ENCODE measurements at places on chromosomes 1 and 21. TPM values are rescaled to one million over a fixed set of nuclear protein-coding genes. Genes with fewer than 3 reads are reported as not detected.

ANKRD35 gene
- total RNA-seq, result 0.81 TPM

RUNX3 gene
- total RNA-seq, result under 0.01 TPM

DUSP12 gene
- 35.1 TPM for total RNA-seq

CRABP2 gene
- 0.09 TPM for total RNA-seq

MANEAL gene
- total RNA-seq, result 0.75 TPM

RXFP4 gene
- total RNA-seq, result not detected

NR5A2 gene
- total RNA-seq, result 35.0 TPM

THEM5 gene
- not detected for total RNA-seq

EVA1B gene
- 145 TPM for total RNA-seq

ETV3 gene
- 18.1 TPM for total RNA-seq

ROR1 gene
- 17.1 TPM for total RNA-seq

SPRR3 gene
- not detected for total RNA-seq

CLDN14 gene
- 0.18 TPM for total RNA-seq

PLA2G2F gene
- not detected for total RNA-seq

CDK18 gene
- 0.94 TPM for total RNA-seq

ZNF593OS gene
- not detected for total RNA-seq

AKR1A1 gene
- 137 TPM for total RNA-seq

CD52 gene
- total RNA-seq, result not detected

AIDA gene
- total RNA-seq, result 57.6 TPM

LRRC7 gene
- under 0.01 TPM for total RNA-seq

ERICH3 gene
- total RNA-seq, result not detected

RABGAP1L gene
- total RNA-seq, result 33.7 TPM

C1orf226 gene
- total RNA-seq, result 0.85 TPM

OR2T12 gene
- not detected for total RNA-seq

CFHR4 gene
- not detected for total RNA-seq

RAB13 gene
- total RNA-seq, result 58.5 TPM

EIF3I gene
- 378 TPM for total RNA-seq

UTS2 gene
- not detected for total RNA-seq
